Activated CD4-positive, CD25-positive, alpha-beta regulatory T cell (primary cell): ENCODE measurements at places on chromosomes 5 and 9.

DNA sequence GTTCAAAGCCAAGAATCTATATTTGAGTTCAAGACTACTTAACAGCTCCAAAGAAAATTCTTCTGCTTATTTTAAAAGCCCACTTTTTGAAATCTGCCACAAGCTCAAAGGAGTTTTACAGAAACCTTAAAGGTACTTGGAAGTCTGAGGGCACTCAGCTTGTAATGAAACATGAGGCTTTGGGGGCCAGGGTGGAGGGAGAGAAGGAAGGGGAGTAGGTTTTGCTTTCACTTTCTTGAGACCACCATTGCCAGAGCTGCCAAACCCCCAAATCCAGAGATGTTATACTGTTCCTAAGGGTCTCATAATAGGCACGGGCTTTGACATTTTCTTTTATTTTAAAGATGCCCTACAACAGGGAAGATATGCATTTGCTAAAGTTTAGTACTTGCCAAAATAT is 42.6 kb upstream of the TNFAIP8 start:
- DNase-seq, result no peak

DNA sequence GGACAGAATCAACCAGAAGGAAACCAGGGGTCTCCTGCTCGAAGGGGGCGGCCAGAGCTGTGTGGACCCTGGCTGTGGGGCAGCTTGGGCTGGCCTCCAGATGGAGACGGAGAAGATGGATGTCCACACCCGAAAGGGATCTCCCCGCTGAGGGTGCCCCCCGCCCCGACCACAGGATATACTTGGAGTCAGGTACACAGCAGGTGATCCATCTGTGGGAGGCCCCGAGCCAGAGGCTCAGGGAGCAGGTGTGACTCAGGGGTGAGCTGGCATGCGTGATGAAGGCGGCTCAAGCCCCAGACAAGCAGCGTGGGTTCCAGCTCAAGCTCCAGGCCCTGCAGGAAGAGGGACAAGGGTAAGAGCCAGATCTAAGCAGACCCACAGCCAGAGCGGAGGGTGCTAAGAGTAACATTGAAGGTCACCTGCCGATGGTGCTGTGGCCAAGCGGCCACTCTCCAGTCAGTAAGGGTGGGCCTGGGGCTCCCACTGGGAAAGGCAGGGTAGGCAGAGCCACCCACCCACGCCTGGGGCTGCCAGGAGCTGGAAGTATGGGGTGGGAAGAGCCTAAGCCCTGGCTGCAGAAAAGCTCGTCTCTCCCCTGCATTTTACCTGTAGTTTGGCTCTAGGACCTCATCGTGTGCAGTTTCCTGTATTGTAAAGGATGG is 30.6 kb upstream of the MVB12B start:
- no peak for DNase-seq

DNA sequence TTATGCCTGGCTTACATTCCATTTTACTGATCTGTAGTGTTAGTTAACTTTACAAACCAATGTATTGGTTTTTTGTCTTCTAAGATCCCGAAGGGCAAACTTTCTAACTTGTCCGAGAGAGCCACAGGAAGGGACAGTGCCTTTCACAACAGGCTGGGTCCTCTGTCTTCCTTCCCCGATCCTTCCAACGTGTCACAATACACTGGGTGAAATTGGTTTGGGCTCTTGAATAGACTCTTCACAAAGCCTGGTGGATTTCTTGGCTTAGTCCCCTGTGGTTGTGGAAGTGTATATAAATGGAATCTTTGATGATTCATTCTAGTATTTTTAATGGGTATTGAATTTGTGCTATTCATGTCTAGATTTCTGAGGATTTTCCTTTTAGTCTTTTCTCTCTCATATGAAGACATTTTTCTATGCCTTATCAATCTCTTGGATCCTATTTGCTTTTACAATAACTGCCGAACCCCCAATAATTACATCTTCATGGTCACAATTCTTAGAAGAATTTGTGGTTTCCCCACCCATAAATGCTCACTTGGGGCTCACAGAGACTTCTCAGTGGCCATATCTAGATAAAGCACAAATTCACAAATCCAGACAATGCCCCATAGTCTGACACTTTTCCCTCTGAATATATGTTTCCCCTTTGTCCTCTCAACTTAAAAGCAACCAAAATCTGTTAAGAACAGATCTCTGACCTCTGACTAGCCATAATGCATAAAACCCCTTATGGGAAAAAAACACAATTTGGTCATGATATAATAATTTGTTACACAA is 107.7 kb downstream of the MTRR start:
- DNase-seq, result no peak

- no peak for DNase-seq
Measured at GRCh38 chr9:113958556-113958955, 82.4 kb downstream of the ZNF618 start.

- no peak for DNase-seq
Measured at GRCh38 chr5:2378108-2378507, 373.4 kb downstream of the IRX2 start.

DNA sequence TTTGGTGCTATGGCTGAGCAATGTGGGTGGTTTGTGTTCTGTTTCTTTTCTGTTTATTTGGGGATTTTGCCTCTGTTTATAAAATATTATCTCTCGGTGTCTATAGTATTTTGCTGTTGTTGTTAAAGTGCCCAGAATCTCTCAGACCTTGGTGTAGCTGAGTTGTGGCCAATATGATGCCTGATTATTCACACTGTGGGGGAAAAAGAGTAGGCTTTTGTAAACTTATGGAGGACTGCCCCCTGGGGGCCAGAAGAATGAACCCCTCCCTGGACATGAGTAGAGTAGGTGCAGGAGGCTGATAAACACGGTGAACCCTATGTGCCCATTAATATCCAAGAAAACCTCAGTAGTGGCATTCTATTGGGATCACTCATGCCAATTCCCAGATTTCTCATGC is 49.0 kb upstream of the DPYSL3 start:
- no peak for DNase-seq
